Upper lobe of right lung (tissue), 1 donor: ENCODE measurements at places on chromosomes 11 and 22. TPM values are rescaled to one million over a fixed set of nuclear protein-coding genes. Genes with fewer than 3 reads are reported as not detected.
A peak's percentile ranks its signal among the peaks of the same experiment; 100 is the strongest.

DNA sequence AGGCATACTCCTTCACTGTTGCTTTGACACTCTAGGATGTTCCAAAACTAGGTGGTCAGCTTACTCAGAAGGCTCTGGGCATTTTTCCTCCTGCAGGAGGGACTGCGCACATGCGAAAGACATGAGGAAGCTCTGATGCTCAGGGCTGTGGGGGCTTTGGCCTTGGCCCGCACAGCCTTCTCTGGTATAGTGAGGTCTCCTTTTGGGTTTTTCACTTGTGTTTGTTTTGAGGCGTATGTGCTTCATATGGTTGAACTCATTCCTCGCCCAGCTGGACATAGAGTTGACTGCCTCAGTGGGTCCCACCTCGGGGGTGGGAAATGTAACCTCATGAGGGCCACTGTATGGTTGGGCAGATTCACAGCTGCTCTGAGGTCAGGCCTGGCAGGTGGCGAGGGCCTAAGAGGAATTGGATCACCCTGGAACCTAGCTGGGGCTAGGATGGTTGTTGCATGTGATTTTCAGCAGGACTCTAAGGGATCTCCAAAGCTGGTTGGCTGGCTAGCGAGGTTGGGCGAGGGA is 63.7 kb downstream of the PTPRJ start:
- H3K27me3 ChIP-seq: no peaks in the 10 kb centered on the region
- H3K27ac ChIP-seq: peak overlapping the region; percentile 19
- no peak overlapping the region for H3K4me3 ChIP-seq
- no peaks in the 10 kb centered on the region for H3K36me3 ChIP-seq

KRTAP5-1 gene
- not detected for total RNA-seq

DNA sequence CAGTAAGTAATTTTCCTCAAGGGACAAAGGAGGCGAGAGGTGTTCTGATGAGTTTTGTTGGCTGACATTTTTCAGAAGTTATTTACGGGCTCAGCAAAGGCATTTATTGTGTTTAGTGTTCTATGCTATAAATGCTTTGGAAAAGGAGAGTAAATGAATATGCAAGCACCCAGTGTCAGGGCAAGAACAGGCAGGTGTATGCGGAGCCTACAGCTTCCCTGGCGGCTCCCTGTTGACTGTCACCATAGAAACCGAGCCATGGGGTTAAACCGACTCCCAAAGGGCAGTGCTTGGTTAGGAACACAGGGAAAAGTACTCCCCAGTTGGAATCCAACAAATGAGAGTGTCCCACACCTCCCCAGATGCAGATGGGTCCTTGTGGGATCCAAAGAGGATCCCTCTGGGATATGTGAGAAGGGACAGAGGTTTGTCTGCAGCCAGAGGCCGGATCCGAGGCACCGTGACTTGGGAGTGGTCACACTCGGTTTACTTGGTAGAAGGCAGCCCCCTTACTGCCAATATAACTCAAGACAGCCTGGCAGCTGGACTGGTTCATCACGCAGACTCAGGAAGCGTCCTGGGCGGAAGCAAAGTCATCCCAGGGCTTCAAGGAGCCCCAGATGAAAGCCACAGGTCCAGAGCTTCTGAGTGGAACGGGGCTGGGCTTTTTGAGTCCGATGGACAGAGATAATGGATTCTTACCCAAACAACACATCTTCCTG is 329.7 kb downstream of the CTTN start:
- H3K4me1 ChIP-seq: no peaks in the 10 kb centered on the region
- no peaks in the 10 kb centered on the region for H3K27me3 ChIP-seq
- no peak overlapping the region for H3K27ac ChIP-seq
- H3K4me3 ChIP-seq: no peak overlapping the region

GRCh38 chr11:37830529-37830928 is 1232.5 kb upstream of the RAG2 start:
- no peak overlapping the region for H3K27ac ChIP-seq
- no peak overlapping the region for H3K4me3 ChIP-seq
- no peaks in the 10 kb centered on the region for H3K4me1 ChIP-seq

GRCh38 chr11:64458997-64459396 is 100.0 kb downstream of the RPS6KA4 start:
- no peaks in the 10 kb centered on the region for H3K4me1 ChIP-seq
- H3K36me3 ChIP-seq: no peaks in the 10 kb centered on the region
- no peak overlapping the region for H3K4me3 ChIP-seq
- H3K27me3 ChIP-seq: no peaks in the 10 kb centered on the region

MPZL3 gene
- total RNA-seq: 11.8 TPM

C11orf91 gene
- total RNA-seq: 1.5 TPM

GRCh38 chr22:47967831-47968230 is 1205.4 kb downstream of the TBC1D22A start:
- H3K27ac ChIP-seq: no peak overlapping the region
- no peaks in the 10 kb centered on the region for H3K36me3 ChIP-seq
- H3K4me1 ChIP-seq: no peaks in the 10 kb centered on the region
- no peak overlapping the region for H3K4me3 ChIP-seq
- H3K27me3 ChIP-seq: no peaks in the 10 kb centered on the region

DNA sequence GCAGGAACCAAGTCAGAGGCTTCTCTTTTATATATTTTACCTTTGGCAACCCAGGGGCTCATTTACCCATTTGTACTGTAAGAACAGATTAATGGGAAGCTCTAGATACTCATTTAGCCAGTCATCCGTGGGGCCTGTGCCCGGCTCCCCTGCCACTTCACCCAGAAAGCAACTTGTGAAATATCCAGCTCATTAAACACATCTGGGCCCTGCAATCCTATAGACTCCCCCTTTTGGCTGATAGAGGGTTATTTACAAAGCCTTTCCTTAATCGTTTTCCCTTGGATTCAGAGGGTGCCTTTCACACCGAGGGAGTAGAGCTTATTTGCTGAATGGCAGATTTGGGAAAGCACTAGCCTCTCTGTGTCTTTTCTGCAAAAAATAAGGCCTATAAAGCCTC is 118.7 kb upstream of the SORL1-AS1 start:
- H3K36me3 ChIP-seq: no peaks in the 10 kb centered on the region
- H3K4me1 ChIP-seq: peaks cover 13% of the 10 kb centered on the region

- no peak overlapping the region for H3K4me3 ChIP-seq
- no peak for DNase-seq
- H3K4me1 ChIP-seq: no peaks in the 10 kb centered on the region
Observed at GRCh38 chr11:59009661-59010060, 70.4 kb downstream of the GLYATL1 start.

DNA sequence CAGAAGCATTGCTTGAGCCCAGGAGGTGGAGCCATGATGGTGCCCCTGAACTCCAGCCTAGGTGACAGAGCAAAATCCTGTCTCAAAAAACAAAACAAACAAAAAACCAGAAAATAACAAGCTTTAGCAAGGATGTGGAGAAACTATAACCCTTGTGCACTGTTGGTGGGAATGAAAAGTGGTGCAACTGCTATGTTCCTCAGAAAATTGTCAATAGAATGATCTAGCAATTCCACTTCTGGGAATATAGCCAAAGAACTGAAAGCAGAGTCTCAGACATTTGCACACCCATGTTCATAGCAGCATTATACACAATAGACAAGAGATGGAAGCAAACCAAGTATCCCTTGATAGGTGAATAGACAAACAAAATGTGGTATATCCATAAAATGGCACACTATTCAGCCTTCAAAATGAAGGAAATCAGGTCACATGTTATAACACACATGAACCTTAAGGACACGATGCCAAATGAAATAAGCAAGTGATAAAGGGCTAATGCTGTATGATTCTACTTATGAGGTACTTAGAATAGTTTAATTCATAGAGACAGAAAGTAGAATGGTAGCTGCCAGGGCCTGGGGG is 15.9 kb downstream of the KLHL22 start:
- no peak overlapping the region for H3K4me3 ChIP-seq
- H3K27ac ChIP-seq: no peak overlapping the region
- H3K36me3 ChIP-seq: no peaks in the 10 kb centered on the region
- DNase-seq: no peak
- H3K27me3 ChIP-seq: no peaks in the 10 kb centered on the region

- no peaks in the 10 kb centered on the region for H3K27me3 ChIP-seq
- no peak overlapping the region for H3K27ac ChIP-seq
- H3K4me3 ChIP-seq: no peak overlapping the region
- no peaks in the 10 kb centered on the region for H3K36me3 ChIP-seq
Observed at GRCh38 chr11:32154275-32154674, 63.4 kb downstream of the RCN1 start.

- no peak overlapping the region for H3K27ac ChIP-seq
- no peak for DNase-seq
- no peaks in the 10 kb centered on the region for H3K36me3 ChIP-seq
- no peaks in the 10 kb centered on the region for H3K4me1 ChIP-seq
- H3K4me3 ChIP-seq: no peak overlapping the region
- no peaks in the 10 kb centered on the region for H3K27me3 ChIP-seq
Observed at GRCh38 chr11:80726236-80726635, 1285.4 kb upstream of the TENM4 start.

CCDC157 gene
- 2.7 TPM for total RNA-seq

APLP2 gene
- total RNA-seq: 726 TPM

DNA sequence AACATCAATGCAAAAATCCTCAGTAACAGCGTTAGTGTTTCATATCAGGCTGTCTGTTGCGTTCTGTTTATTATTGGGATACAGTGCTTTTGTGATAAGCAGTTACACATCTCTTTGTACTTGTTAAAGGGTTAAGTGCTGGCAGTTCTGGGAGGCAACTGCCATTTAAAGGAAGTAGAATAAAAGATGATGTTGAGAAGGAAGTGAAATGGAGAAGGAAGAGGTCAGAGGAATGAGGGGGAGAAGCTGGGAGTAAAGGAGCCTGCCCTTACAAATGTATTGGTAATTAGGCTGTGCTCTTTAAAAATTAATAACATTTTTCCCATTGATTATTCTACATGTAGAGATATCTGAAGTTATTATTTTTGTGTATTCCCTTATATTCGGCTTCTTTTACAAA is 674.7 kb downstream of the NTM start:
- H3K27me3 ChIP-seq: no peaks in the 10 kb centered on the region
- no peak overlapping the region for H3K27ac ChIP-seq
- no peak overlapping the region for H3K4me3 ChIP-seq

- no peaks in the 10 kb centered on the region for H3K36me3 ChIP-seq
- no peak overlapping the region for H3K27ac ChIP-seq
- DNase-seq: no peak
- H3K27me3 ChIP-seq: no peaks in the 10 kb centered on the region
Observed at GRCh38 chr11:100927579-100927978, 202.0 kb downstream of the PGR start.

- H3K27ac ChIP-seq: no peak overlapping the region
- no peaks in the 10 kb centered on the region for H3K36me3 ChIP-seq
- no peak for DNase-seq
- peaks cover 14% of the 10 kb centered on the region for H3K4me1 ChIP-seq
- peaks cover 24% of the 10 kb centered on the region for H3K27me3 ChIP-seq
- no peak overlapping the region for H3K4me3 ChIP-seq
Observed at GRCh38 chr11:35425603-35426212, 6.3 kb upstream of the SLC1A2 start.

DNA sequence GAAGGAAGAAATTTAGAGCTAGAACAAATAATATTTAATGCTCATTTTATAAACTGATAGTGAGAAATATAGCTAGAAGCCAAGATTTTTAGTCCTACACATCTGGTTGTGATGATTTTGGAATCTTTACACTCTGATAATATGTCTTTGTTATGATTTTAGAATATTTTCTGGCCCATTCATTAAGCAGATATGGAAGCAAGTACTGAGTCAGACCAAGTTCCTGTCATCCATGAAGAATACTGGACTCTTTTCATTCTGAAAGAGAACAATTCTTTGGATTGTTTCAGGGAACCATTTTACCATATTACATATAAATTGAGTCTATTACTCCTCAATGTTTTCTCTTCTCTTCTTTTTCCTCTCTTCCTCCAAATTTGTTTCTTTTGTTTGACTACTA is 227.4 kb downstream of the TMEM135 start:
- no peaks in the 10 kb centered on the region for H3K4me1 ChIP-seq
- no peak for DNase-seq
- H3K27me3 ChIP-seq: no peaks in the 10 kb centered on the region
- H3K27ac ChIP-seq: no peak overlapping the region
- no peaks in the 10 kb centered on the region for H3K36me3 ChIP-seq

MPPED1 gene
- not detected for total RNA-seq

- H3K27me3 ChIP-seq: no peaks in the 10 kb centered on the region
- no peaks in the 10 kb centered on the region for H3K36me3 ChIP-seq
- no peak for DNase-seq
Observed at GRCh38 chr11:71948314-71949027, 19.6 kb downstream of the RNF121 start.

DNA sequence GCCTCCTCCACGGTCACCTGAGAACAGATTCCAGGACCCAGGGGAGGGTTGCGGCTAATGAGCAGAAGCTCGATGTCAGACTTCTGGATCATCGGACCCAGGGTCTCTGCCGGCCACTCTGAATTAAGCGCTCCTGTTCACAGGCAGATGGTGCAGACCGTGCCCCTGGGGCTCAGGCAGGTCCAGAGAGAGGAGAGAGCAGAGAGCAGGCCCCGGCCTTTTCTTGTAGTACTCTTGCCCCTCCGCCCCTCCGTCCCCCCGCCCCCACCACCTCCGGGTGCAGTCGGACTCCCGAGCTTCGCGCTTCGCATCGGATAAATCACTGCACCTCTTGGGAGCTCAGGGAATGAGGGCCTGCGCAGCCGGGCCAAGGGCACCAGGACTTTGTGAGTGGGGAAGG is 50.3 kb downstream of the RPS6KA4 start:
- no peak overlapping the region for H3K27ac ChIP-seq
- peaks cover 5% of the 10 kb centered on the region for H3K4me1 ChIP-seq
- no peak for DNase-seq

OR52B2 gene
- not detected for total RNA-seq

PDE2A gene
- total RNA-seq: 27.3 TPM

GRCh38 chr22:34427436-34427835 is 507.2 kb upstream of the LARGE1 start:
- H3K27me3 ChIP-seq: no peaks in the 10 kb centered on the region
- no peaks in the 10 kb centered on the region for H3K4me1 ChIP-seq
- no peak for DNase-seq
